ENCODE measurements at places on chromosomes 11 and 22.

DNA sequence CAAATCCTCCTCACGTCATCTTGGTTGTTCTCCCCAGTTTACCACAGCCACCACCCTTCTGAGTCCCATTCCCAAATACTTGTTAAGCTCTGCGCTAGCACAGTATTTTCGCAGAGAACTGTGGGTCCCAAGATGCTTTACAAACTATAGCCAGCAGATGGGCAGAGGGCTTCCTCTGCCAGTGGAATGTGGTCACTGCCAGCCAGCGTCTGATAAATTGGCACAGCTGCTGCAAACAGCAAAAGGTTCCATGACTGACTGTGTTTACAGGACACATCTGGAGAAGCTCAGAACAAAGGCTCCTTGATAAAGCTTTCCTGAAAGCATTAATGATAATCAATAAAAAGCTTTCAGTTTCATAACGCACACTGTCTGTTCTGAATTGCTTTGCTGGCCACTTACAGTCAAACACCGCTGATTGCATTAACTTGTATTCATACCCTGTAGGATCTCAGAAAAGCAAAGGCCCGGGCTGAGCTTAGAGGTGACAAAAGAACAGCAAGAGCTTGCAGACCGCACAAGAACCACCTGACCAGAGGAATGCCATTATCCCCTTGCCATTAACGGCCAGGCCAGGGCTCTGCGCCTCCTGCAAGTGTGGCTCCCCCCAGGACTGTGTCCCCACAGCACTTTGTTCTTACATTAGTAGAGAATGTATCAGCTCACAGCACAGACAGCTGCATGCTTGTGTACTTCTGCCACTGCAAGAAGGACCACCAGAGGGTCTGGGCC, 120.6 kb downstream of the MICAL3 start:
- no peak for DNase-seq

GRCh38 chr11:31240340-31240904, 129.1 kb downstream of the DCDC1 start:
- no peak for DNase-seq

DNA sequence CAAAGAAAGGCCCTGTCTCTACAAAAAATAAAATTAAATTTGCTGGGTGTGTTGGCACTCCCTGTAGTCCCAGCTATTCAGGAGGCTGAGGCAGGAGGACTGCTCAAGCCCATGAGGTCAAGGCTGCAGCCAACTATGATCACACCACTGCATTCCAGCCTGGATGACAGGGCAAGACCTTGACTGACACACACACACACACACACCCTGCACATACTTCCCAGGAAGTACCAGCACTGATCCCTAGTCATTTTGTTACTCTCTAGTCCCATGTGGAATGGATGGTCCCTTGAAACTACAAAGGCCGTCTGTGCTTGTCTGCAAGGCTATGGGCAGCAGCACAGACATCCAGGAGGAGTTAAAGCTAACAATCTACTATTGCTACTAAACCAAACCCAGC, 59.7 kb upstream of the CYP2D6 start:
- DNase-seq = no peak

GRCh38 chr11:10066441-10066840, 227.6 kb downstream of the SBF2 start:
- DNase-seq = no peak

- no peak for DNase-seq
These were observed 16.2 kb downstream of the SHISA8 start for GRCh38 chr22:41898645-41899044.

GRCh38 chr11:45484326-45484883, 181.0 kb downstream of the CHST1 start:
- peak; percentile 27 for DNase-seq

- no peak for DNase-seq
These were observed 15.3 kb upstream of the USP2 start for GRCh38 chr11:119396835-119397234.

GRCh38 chr11:36119300-36119699, 169.9 kb downstream of the COMMD9 start:
- no peak for DNase-seq

DNA sequence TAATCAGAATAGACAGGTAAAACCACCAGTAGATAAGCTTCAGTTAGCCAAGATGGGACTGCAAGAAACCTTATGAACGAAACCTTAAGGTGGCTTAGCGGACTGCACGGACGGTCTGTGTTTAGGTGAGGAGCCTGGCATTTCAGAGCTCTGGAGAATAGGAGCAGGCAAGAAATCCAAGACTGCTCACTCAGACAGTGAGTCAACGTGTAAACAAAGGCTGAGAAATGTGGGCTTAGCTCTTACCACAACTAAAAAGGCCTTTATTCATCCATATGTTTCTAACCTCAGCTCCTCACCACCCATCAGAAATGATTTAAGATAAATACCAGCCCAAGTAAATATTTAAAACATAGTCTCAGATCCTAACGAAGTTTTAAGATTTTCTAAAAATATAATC, 657.7 kb downstream of the OPCML start:
- DNase-seq = no peak

DNA sequence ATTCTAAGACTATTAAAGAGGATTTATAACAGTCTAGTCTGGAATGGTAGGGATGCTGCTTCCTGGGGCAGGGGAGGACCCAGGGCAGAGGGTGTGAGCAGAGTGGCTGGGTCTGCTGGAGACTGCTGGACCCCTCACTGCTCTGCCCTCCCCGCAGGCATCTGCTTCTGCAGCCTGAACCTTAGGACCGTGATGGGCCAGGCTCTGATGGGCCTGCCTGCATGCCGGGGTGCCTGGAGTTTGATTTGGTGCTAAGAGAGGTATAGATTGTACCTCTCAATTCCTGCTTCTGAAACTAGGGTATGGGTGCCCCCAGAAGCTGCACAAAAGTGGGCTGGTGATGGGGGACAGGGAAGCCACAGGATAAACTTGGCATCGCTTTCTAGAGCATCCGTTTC, 54.9 kb downstream of the CD82 start:
- peak; percentile 29 for DNase-seq

DNA sequence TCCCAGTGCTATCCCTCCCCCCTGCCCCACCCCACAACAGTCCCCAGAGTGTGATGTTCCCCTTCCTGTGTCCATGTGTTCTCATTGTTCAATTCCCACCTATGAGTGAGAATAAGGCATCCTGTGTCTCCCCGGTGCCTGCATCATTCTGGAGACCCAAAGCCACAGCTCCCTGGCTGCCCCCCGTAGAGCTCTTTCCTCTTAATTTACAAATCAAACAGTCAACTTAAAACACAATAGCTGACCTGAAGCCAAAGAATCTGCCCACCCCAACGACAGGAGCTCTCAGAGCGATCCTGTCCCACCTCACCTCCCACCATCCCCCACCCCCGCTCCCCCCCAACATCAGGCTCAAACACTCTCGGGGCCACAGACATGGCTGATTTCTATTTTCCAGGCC, 558.3 kb downstream of the BRD1 start:
- no peak for DNase-seq

GRCh38 chr22:43849731-43850130, 12.6 kb downstream of the SULT4A1 start:
- no peak for DNase-seq

DNA sequence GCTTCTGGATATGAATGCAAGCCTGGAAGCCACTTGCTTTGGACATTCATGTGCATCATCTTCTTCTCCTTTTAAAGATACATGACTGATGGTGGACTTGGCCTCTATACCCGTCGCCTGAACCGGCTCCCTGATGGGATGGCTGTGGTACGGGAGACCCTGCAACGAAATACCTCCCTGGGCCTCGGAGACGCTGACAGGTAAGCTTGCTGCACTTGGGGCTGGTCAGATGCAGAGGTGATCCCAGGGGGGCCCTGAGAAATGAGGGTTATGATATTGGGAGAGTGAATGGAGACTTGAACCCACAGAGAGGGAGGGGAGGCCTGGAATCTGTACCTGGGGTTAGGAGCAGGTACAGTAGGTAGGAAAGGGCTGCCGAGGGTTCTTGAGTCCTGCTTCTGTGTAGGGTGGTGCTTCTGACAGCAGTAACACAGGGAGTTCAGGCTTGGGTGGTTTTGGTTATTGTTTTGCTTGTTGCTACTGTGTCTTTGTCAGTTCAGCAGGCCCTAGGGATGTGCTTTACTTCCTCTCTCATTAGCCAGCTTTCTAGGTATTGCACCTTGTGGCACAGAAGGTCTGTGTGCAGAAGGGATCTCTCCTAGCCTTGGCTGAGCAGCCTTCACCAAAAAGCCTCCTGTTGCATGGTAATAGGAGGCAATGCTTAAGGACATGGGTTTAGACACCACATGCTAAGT, 176.1 kb downstream of the DBX1 start:
- DNase-seq = no peak

DNA sequence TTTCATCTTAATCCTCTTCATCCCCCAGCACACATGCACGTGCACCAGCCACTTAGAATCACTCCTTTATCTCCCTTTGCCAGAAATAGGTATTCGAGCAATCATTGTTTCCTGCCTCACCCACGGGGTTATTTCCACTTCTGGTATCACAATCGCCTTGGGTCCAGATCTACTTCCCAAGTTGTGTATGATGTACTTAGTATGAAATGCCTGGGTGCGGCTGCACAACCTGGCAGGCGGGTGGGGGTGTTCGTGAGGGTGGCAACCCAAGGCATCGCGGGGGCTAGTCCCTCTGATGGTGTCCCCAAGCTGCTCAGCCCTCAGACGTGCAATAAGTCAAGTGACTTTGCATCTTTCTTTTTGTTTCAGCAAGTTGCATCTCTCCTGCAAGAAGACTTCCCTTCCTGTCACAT, 475.6 kb downstream of the MIAT start:
- DNase-seq = no peak

- no peak for DNase-seq
These were observed 17.6 kb downstream of the DDB1 start for GRCh38 chr11:61315260-61315659.

DNA sequence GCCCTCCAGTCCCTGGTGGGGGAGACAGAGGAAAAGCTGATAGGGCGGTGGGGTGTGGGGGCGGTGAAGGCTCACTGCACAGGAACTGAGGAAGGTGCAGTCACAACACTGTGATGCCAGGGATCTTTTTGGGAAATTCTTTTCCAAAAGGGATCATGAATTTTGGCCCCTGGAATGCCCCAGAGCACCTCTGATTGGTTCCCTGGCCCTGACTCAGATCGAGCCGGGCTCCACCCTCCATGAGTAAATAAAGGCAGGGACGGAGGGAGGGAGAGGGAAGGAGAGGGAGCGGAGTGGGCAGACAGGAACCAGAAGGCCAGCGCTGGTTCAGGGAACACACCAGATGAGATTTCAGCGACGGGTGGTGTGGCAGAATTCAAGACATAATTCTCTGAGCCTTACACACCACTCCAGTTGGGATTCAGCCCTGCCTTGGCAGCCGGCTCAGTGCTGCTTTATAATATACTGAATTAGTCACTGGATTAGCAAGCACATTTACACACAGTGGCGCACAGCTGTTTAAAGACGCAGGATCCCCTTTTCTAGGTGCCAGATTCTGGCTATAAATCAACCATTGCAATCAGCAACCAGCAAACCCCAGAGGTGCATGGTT, 80.3 kb downstream of the ETS1 start:
- DNase-seq = peak; percentile 90

- DNase-seq = no peak
These were observed 3.9 kb downstream of the UCP3 start for GRCh38 chr11:74004759-74005615.

DNA sequence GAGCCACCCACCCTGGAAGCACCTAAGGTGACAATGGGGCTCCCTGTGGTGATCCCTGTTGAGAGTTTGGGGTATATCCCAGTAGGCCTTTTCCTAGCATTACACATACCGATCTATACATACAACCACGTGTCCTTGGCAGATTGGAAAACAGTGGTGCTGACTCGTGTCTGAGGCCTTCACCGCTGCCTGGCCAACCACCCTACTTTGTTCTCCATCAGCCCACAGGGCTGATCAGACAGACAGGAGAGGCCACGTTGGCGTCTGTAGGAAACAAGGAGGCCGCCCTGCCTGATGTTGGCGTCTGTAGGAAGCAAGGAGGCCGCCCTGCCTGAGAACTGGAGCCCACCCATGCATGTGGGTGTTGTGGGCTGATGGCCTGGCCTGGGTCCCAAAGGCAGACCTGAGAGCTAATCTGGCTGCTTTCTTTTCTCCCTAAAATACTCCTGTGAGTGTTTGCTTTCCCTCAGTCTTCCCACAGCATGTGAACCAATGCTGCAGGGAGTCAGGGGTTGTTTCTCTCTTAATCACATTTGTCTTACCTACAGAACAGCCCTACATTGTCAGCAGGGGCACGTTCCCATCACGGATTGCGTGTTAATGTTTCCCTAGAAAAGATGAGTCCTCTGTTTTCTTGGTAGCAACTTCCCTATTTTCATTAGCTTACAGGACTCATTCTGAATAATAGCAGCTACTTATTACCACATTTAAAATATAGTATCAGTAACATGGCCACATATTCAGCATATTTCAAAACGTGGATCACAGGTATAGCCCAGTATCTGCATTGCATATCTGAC, 57.2 kb downstream of the SBF1 start:
- DNase-seq = no peak

GRCh38 chr11:33040033-33040861, 875 bp downstream of the TCP11L1 start:
- no peak for DNase-seq

DNA sequence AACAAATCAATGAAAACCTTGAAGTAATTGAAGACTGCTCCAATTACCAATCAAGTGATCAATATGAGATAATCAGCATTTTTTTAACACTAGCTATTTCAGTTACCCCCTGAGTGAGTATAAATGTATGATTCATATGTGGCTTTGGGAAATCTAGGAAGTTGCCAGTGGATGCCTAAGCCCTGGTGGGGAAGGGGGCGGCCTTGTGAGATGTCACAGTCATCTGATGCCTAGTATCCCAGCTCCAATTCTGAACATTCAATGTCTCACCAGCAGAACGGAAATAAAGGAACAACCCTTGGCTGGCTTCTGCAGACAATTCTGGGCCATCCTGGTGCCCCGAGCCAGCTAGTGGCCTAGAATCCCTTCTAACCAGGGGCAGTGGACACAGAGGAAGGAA, 58.5 kb upstream of the TIMP3 start:
- no peak for DNase-seq

DNA sequence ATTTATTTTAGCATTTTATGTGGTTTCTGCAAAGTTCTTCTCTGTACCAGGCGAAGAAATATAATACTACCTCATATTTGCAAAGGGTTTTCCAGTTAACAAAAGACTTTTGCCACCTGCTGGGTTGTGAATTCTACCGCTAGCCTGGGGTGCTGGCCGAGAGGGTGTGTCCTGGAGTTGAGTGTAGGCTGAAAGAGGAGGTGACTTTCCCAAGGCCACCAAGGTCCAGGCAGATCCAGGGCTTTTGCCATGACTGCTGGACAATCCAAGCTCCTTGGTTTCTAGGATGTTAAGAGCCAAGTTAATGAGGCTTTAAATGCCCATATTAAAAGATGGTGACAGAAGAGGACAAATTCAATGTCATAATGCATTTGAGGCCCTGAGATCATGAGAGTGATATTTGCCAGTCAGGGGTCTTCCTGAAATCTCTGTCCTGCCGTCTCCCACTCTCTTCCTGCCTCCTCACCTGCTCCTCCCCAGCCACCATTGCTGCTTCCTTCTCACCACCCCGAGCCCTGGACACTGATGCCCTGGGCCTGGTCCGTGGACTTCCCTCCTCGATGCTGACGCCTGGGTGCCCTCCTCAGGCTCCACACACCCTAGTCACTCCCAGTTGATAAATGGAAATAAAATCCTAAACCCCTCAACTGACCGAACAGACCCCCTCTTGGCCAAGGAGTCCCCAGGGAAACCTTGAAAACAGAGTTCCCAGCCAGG, 825.6 kb downstream of the TBC1D22A start:
- no peak for DNase-seq

Measured in RWPE2 (cell line).